Esophagus squamous epithelium (tissue), 5 donors: ENCODE measurements at places on chromosomes 1 and 21.

GRCh38 chr1:77866296-77866695 lies 22.1 kb upstream of the NEXN start:
- no peak for DNase-seq

DNA sequence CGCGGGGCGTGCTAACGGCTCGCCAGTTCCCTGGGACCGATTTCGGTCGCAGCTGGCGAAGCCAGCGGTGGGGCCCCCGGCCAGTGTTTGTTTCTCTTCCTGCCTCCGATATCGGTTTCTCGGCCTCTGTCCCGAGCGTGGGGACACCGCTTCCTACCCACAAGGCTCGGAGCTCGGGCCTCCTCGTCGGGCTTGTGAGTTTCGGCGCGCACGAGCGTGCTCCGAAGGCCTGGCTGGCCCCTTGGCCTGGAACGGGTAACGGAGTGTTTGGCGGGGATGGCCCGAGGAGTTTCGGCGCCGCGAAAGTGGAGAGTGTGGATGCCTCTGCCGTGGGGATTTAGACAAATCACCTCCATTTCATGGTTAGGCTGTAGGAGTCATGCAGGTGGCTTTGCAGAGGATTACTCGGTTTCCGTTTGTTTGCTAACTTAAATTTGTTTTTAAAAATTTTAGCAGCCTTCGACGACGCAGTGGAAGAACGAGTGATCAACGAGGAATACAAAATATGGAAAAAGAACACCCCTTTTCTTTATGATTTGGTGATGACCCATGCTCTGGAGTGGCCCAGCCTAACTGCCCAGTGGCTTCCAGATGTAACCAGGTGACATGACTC lies 559 bp downstream of the RBBP4 start:
- DNase-seq: no peak

DNA sequence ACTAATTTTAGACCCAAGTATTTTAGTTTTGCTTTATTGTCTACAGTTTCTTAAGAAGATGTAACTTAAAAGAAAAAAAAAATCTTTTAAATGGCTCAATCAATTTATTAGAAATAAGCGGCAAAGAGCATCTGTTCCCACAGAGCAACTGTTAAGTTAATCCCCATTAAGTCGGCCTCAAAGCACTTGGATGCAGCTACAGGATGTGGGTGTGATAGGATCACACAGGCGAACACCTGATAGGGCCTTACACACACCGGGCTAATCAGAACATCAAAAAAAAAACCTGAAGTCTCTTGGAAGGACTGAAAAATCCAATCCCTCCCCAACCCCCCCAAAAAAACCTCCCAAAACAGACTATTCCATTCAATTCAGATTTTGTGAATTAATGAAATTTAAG lies 23.0 kb downstream of the APP start:
- DNase-seq: no peak

DNA sequence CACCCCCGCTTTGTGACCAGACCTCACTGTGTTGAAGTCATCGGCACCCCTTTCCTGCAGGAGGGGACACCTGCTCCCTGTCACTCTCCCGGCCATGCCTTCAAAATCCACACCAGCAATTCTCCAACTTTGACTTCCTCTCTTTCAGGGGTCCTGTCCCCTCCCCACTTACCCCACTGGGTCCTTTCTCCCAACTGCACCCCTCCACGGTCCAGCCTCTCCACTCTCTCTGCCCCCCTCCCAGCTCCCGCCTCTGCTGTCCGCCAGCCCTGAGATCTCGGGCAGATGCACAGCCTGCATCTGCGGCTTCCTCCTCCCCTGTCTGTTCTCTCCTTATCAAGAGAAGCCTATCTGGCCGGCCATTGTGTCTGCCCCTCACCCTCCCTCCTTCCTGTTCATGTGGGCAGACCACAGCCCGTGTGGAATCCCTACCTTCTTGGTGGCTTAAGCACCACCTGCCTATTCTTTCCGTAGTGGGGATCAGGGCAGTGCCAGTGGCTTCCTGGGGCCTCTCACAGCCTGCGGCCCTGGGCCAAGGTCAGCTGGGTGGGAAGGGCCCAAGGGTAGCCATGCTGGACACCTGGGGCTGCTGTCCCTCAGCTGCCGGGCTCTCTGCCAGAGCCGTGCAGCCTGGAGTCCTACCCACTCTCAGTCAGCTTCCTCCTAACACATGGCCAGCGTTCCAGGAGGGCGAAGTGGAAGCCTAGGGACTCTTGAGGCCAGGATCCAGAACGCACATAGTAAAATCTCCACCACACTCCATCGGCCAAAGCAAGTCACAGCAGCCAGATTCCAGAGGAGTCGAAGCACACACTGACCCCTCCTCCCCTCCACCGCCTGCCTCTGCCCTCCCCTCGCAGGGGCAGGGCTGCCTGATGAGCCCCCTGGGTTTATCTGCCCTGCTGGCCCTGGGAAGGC lies 5.1 kb upstream of the HES4 start:
- no peak for DNase-seq

DNA sequence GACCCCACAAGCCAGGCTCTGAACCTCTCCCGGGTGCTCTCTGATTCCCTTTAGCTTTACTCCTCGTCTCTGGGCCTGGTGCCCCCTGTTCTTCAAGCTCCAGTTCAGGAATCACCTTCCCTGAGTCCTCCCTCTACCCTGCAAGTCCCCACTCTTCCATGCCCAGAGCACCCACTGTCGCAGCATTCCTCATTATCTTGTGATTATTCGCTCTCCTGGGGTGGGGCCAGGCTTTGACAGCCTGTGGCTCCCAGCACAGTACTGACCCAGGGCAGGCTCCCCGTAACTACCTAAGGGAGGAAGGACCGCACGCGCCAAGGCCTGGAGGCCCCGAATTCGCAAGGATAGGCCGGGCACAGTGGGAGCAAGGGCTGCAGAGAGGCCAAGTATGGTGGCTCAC lies 734 bp upstream of the C1orf210 start:
- DNase-seq: no peak

- no peak for DNase-seq
These were observed 110.4 kb downstream of the SYT2 start for GRCh38 chr1:202599669-202600431.

GRCh38 chr1:76492752-76493430 lies 374.4 kb upstream of the ST6GALNAC5 start:
- DNase-seq: no peak

GRCh38 chr1:193142409-193142808 lies 20.6 kb downstream of the CDC73 start:
- no peak for DNase-seq

- no peak for DNase-seq
These were observed 278.6 kb upstream of the AJAP1 start for GRCh38 chr1:4375812-4376211.

- DNase-seq: no peak
These were observed 31.4 kb downstream of the QSOX1 start for GRCh38 chr1:180185971-180186645.

- DNase-seq: no peak
These were observed 5.7 kb downstream of the HSPG2 start for GRCh38 chr1:21931171-21932093.

- DNase-seq: no peak
These were observed 51.7 kb downstream of the WNT9A start for GRCh38 chr1:227895828-227896685.

DNA sequence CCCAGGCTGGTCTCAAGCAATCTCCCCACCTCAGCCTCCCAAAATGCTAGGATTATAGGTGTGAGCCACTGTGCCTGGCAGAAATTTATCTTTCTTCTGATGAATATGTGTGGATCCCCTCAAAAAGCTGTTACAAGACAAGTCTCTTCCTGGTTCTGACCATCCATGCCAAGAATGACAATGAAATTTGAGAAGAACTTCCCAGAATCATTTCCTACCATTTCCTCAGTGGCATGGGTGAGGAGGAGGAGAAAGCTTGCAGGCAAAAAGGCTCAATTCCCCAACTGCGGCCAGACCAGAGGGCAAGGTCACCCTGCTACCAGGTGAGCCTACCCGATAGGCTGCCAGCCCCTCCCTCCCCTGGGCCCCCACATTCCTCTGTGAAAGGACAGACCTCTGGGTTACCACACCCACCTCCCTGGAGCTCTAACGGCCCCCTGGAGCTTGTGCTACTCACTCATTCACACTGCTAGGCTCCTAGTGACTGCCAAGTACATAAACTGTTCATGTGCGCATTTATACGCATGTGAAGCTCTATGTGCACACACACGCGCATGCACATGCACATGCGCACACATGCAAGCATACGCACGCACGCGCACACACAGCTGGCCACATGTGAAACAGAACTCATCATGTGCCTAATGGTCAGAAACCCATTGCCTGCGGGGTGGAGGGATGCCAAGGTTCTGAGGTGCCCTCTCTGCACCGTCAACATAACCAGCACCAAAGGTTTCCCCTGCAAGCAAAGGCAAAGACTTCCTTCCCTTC lies 17.0 kb downstream of the MRAP start:
- no peak for DNase-seq

DNA sequence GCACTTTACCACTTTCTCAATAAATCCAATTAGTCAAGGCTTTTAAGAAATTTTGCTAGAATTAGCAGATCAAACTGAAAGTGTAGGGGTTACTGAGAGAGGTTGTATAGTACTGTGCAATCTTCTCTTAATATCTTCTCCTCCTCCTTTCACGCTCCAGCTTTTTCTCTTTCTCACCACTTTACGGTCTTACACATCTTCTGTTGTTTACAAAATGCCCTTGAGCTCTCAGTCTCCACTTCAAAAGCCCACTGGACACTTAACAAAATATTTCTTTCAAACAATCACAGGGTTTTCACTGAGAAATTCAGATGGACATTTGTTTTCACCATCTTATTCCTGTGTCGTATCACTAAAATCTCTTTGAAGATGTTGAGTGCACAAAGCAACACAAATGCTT lies 678.2 kb downstream of the ADGRL2 start:
- no peak for DNase-seq

DNA sequence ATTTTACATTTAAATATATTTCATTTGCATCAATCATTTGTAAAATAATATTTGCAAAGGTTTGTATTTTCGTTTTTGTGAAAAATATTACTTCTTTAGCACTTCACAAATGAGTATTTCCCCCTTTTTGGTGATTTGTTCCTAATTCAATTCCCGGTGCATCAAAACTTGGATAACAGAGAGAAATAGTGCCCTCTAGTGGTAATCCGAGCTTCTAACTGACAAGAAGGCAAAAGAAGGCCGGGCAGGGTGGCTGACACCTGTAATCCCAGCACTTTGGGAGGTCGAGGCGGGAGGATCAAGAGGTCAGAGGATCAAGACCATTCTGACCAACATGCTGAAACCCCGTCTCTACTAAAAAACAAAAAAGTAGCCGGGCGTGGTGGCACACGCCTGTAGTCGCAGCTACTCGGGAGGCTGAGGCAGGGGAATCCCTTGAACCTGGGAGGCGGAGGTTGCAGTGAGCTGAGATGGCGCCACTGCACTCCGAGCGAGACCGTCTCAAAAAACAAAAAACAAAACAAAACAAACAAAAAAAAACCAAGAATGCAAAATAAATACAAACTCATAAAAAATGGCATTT lies 137.7 kb downstream of the COL11A1 start:
- no peak for DNase-seq

DNA sequence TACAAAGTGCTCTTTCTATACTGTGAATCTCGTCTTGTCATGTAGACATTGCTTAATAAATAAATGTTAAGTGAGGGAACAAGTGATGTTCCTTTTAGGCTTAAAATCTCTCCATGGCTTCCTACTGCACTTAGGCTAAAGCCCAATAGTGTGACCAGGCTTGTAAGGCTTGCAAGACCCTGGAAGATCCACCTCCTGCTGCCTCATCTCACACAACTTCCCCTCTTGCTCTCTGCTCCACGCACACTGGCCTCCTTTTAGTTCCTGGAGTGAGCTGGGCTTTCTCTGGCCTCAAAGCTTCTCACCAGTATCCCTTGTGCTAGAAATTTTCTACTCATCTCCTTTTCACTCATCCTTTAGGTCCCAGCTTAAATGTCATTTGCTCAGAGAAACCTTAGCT lies 41.5 kb upstream of the DIPK1A start:
- DNase-seq: no peak

DNA sequence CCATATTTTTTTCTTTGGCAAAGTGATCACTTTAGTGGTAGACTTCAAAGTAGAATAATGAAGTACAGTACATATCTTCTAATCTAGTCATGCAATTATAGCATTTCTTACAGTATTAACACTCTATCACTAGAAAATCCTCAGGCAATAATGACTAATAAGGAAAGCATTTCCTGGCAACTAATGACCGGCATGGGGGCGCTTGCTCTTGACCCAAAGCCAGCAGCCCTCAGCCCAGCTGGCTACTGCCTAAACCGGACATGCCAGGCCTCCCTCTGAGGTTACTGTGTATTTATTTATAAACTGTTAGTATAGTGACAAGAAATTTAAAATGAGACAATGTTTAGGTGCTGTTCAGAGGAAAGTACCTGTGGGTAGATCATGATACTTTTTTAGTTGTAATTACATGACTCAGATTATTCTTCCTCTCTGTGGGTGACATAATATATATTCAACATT lies 633.8 kb downstream of the PTPRC start:
- DNase-seq: no peak

DNA sequence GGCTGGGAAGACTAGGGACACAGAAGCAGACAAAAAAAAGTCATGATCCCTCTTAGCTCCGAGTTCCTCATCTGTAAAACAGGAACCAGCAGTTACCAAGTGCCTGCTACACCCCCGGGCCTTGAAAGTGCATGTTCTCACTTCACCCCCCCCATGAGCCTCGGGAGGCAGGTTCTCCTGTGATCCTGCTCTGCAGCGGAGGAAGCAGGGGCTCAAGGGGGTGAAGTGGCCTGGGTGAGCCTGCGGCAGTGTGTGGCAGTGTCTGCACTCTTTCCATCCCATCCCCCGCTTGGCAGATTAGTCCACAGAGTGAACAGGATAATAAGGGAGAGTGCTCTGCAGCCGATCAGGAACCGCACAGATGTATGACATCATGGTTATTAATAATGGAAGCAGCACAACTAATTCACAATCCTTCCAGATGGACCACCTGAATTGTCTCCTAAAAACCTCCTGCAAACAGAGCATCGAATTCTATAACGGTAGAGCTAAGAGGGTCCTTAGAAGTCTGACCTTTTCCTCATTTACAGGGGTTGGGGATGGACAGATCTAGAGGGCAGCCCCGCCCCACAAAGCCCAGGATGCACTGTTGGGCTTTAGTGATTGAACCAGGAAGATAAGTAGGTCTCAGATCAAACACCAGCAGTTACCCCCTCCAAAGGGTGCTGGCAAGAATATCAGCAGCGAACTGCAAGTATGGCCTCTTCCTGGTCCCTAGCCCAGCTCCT lies 174.1 kb upstream of the EDN2 start:
- DNase-seq: no peak

DNA sequence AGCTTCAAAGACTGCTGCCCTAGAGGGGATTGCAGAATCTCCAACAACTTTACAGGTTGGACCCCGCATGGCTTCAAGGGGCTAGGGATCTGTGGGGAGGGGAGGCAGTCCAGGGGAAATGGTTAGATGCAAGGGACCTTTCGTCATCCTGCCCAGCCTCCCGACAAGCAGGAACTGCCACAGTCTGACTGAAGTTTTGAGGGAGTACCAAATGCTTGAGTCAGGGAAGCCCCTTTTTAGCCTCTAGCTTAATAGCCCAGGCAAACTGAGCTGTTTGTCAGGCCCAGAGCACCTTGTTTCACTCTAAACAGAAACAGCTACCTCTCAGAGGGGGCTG lies 1.1 kb downstream of the TOR3A start:
- no peak for DNase-seq

- DNase-seq: no peak
These were observed 64.7 kb downstream of the SETD4 start for GRCh38 chr21:35995522-35996088.
